AG10803 (cell line): ENCODE measurements at places on chromosomes 16 and 17.

DNA sequence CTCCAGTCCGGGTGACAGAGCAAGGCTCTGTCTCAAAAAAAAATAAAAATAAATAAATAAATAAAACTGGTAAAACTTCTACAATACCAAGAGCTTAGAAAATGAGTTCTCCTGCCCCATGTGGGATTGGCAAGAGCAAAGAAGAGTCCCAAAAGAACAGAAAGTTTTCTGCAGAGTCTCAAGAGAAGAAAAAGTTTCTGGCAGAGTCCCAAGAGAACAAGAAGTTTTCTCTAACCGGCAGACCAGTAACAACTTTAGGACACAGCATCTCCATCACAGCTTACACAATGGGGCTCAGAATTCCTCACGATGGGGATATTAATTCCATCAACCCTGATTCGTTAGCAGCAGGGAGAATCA lies 1.1 kb downstream of the SLC39A11 start:
- DNase-seq, result no peak

GRCh38 chr16:73196670-73197069 lies 148.7 kb upstream of the ZFHX3 start:
- DNase-seq, result peak; percentile 54

- DNase-seq, result peak; percentile 44
Observed at GRCh38 chr17:8122422-8122923, 1.4 kb downstream of the HES7 start.

- DNase-seq, result no peak
Observed at GRCh38 chr17:32731556-32732295, 145.2 kb downstream of the MYO1D start.

DNA sequence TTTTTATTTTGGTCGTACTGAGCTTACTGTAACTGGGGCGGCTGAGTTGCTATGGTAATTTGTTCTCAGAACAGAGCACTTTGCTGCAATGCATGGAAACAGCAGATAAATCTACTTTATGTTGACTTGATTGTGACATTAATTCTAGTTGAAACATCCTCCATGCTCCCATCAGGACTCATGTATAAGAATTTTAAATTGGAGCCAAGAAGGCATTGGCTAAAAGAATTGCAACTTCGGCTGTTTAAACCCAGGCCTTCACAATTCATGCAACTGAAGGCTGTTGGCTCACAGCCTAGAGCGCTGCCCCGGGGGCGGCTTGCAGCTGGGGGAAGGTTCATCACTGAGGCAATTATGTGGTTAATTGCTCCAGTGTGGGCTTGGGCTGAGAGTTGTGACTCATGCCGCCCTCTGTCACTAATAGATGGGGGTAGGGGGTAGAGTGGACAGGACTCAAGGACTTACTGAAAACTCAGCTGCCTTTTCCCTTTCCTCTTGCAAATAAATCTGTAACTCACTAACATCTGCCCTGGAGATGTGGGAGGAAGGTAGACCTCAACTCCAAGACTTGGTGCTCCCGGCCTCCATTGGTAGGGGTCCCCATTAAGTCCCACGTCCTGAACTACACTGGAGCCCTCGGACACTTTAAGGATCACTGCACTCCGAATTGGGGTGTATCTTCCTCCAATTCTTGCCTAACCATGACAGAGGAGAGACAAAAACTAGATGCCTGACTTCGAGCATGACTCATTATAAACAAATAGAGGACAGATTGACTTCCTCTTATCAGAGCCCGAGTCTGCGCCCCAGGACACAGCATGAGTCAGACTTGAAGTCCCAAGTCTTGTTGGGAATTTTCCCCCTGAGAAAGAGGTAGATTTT lies 37.5 kb downstream of the ERCC4 start:
- peak; percentile 93 for DNase-seq

DNA sequence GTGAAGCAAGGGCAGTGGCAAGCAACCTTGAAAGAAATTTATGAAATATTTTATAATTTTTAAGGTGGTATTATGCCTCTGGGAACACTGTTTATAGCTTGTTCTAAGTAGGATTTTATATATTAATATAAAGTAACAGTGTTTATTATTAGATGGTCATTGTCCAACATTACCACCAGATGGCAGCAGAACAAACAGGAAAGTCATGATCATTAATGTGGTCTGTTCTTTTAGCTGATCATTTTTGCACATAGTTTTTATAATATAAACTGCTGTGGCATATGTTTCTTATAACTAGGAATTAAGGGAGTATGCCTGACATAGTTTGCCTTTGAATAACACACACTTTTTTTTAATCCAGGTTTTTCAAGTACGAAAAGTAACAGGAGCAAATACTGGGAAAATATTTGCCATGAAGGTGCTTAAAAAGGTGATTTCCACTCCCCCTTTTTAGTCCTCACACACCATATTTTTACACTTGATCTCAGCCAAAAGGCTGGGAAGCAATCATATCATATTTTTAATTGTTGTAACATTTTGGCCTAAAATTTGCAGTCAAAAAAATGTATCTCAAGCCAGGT lies 21.4 kb downstream of the RPS6KB1 start:
- peak; percentile 62 for DNase-seq

DNA sequence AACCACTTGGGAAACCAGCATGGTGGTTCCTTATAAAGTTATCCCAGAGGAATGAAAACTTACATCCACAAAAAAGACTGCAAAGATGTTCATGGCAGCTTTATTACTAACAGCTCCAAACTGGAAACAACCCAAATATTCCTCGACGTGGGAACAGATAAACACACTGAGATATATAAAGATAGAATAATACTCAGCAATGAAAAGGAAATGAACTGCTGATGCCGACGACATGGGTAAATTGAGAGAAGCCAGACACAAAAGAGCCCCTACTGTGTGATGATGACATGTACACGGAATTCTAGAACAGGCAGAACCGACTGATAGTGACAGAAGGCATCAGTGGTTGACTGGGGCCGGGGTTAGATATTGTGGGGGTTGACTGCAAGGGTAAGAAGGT lies 9.7 kb downstream of the PRCD start:
- DNase-seq, result no peak
